ENCODE measurements at places on chromosomes 12 and 14. TPM values are rescaled to one million over a fixed set of nuclear protein-coding genes. Genes with fewer than 3 reads are reported as not detected.

The REC8 gene
- total RNA-seq, result 3.2 TPM

The GDF3 gene
- not detected for total RNA-seq

DNA sequence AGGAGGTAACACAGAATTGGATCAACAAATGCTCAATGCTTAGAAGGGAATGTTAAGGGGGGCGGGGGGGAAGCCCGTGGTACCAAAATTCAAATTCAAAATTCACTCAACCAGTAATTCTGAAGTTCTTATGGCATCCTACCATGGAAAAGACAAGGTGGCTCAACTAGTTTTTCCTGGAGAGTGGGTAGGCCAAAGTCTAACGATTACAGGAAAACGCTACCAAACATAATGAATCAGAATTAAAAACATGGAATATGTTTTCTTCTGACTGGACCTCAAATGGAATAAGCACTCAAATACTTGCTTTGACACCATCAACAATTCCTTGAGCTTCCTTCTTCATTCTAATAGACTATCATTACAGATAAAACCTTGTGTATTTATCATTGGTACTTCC, 2.3 kb downstream of the NACA start:
- no peak for DNase-seq

- no peak for DNase-seq
Observed at GRCh38 chr12:19891936-19892591, 452.8 kb downstream of the AEBP2 start.

DNA sequence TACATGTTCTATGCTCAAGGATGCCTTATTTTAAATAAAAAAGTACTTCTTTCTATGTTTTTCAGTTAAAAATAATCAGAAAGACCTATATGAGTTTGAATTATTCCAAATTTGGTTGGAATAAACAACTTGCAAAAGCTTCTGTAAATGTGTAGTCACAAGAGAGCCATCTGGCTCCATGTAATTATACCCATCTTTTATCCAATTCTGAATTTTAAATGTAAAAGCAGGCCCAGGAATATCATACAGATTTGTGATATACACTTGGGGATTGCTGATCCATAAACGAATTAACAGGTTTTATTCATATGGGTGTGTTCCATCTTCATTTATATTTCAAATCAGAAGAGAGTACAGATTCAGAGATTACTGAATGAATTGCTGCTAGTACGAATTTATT, 329.2 kb upstream of the LRFN5 start:
- DNase-seq, result no peak

- no peak for DNase-seq
Observed at GRCh38 chr14:59239022-59239421, 50.6 kb downstream of the DAAM1 start.

Data from left ventricle myocardium superior (tissue), 1 donor.